ENCODE measurements at places on chromosomes 5 and 9. TPM values are rescaled to one million over a fixed set of nuclear protein-coding genes. Genes with fewer than 3 reads are reported as not detected.

Gene KYAT1
- total RNA-seq, result 11.0 TPM

DNA sequence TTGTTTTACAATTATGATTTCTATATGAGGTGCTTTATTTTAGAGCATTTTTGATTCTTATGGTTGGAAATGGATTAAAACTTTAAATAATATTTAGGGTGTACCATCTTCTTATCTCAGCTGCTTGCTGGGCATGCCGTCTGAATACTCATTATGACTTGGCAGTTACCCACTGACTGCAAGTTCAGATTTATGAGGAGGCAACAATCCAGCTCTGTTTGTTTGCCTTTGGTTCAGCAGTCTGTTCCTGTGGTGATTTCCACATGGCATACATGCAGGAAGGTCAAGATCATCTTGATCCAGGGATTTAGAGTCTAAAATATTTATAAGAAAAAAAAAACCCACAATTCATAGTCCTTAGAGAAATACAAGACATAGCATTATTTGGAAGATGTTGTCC lies 1254.5 kb upstream of the NUDT12 start:
- DNase-seq, result no peak

- DNase-seq, result no peak
Measured at GRCh38 chr5:29547236-29547865, 1646.1 kb upstream of the CDH6 start.

GRCh38 chr9:135486267-135487065 lies 6.9 kb downstream of the PPP1R26 start:
- no peak for DNase-seq

DNA sequence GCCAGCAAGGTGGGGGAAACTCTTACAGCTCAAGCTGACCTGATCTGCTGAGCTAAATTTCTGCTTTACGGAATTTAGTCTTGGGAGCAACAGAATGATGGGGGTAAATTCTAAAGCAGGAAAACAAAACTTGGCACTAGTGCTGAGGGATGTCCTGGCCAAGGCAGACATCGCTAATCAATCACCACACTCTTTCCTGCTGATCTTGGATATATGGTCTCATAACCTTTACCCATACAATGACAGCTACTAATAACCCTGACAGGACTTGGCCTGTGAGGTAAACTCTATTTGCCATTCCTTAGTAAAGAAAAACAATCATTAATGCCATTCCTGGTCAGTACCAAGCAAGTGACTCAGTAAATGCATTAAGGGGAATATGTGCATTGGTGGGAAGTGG lies 51.5 kb downstream of the PPARGC1B start:
- no peak for DNase-seq

GRCh38 chr5:73747696-73748380 lies 121.8 kb downstream of the ARHGEF28 start:
- DNase-seq, result no peak

GRCh38 chr9:34986540-34987047 lies 3.0 kb upstream of the DNAJB5 start:
- no peak for DNase-seq

DNA sequence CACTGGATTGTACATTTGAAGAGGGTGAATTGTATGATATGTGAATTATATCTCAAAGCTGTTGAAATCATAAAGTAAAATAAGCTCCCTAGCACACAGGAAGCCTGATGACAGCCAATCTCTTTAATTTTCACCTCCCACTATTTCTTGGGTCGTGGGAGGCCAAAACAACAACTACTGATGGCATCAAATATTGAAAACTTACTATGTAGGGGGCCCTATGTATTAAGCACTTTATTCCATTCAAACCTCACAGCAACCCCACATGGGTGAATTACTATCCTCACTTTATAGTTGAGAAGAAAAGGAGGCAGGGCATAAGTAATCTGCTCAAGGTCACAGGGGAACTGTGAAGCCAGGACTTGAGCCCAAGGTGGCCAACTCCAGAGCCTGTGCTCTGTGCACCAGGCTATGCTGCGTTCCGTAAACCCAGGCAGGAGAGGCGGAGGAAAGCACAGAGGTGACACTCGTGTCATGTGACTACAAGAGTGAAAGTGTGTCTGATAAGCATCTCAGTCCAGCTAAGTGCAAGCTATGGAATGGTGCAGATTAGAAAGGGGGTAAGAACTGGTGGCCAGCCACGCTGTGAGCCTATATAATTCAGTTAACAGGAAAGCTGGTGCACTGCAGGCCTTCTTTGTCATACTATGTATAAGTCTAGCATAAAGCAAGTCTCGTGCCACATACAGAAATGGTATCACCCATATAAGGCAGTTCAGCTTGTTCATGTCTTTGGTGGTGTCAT lies 221.0 kb downstream of the DCP2 start:
- DNase-seq, result no peak

- no peak for DNase-seq
Measured at GRCh38 chr9:5651246-5651645, 22.3 kb downstream of the RIC1 start.

DNA sequence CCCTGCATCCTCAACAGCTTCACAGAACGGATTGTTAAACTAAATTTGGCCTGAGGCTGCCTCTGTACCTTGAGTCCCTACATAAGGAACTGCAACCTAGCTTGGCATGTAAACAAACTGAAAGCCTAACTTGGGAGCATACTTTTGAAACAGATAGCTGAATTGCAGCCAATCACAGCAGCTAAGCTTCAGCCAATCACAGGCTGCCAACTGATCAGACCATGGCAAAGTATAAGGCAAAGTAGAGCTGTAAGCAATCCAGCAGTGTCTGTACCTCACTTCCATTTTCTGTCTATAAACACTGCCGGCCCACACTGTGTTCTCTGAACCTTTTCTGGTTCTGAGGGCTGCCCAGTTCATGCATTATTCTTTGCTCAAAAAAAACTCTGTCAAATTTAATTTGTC lies 8.9 kb upstream of the ZNF483 start:
- DNase-seq, result no peak

DNA sequence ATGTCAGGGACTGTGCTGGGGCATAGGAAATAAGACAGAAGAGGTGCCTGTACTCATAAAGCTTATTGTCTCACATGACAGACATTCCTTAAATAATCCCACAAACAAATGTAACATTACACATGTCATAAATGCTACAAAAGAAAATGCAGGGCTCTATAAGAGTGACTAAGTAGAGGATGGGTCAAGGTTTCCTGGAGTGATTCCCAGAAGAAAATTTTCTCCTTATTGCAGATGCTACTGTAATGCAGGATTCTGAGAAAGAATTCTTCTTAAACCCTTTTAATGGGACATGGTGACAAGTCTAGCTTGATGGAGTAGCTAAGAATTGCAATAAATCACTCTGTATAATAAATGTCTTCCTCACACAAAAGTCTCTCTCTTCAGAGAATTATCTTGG lies 55.7 kb downstream of the SH3TC2 start:
- no peak for DNase-seq

DNA sequence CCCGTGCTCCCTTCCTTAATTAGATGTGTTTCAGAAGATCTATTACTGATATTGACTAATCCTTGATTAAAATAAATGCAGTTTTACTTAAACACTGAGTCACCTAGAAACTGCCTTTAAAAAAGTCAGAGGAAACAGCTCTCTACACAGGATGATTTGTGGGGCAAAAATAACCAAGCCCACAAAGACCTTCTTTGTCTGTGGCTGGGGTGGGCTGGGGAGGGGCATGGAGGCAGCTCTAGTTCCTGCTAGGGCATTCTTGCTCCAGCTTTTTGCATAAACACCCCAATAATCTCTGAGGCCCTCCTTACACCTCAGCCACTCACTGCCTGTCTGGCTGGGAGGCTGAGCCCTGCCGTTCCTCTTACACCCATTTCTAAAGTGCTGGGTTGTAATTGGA lies 227.6 kb upstream of the DAP start:
- no peak for DNase-seq

DNA sequence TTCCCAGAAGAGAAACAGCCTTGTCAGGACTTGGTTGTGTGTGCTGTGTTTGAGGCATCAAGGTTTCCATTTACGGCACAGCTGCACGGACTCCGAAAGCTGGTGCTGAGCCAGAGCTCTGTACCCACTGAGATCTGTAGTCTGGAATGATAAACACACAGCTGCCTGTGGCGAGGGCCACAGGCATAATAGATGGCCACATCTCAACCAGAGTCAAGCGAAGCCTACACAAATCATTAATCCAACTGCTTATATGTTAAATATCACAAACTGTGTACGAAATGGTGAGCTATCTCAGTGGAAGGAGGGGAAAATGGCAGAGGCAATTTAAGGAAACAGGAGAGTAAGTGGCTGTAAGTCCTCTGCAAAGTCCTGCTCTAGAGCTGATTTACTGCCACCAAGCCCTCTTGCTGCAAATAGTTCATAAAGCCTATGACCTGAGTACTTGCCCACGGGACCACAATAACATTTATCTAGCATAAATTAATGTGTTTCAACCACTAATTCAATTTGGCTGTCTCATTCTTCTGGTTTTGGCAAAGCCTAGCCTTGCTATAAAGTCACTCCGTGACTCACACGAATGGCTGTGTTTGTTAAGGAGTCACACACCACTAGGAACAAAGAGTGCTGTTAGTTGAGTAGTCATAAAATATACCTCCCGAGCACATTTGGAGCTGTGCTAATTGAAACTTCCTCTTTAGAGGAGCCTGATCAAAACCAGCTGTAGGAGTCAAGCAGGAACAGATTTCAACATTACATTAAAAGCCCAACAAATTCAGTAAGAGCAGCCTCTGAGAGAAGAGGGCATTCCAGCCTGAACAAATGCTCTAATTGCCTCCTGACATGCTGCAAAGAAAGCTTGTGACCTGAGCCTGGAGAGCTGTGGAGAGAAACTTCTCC lies 738.6 kb upstream of the ZNF608 start:
- peak; percentile 95 for DNase-seq

Measured in vagina (tissue), 2 donors.